Mesothelial cell of epicardium (in vitro differentiated cells): ENCODE measurements at places on chromosomes 2 and 18. TPM values are rescaled to one million over a fixed set of nuclear protein-coding genes. Genes with fewer than 3 reads are reported as not detected.

Gene COA5
- 39.0 to 41.8 TPM (median 39.3 TPM) in 3 replicates for total RNA-seq

Gene TRPM8
- not detected in 3 replicates for total RNA-seq

Gene NYAP2
- total RNA-seq, result not detected in 3 replicates

Gene AMER3
- total RNA-seq, result not detected in 3 replicates

Gene MAPK4
- 6.1 to 6.3 TPM (median 6.1 TPM) in 3 replicates for total RNA-seq

Gene CCDC141
- 1.0 to 1.2 TPM (median 1.1 TPM) in 3 replicates for total RNA-seq

Gene MYL1
- total RNA-seq, result 0.36 to 0.69 TPM (median 0.36 TPM) in 3 replicates

Gene NEU4
- total RNA-seq, result 0.87 to 1.8 TPM (median 1.7 TPM) in 3 replicates

Gene MERTK
- total RNA-seq, result 25.1 to 27.3 TPM (median 27.1 TPM) in 3 replicates

Gene RAB17
- 10.6 to 12.7 TPM (median 11.0 TPM) in 3 replicates for total RNA-seq

Gene NT5C1B
- total RNA-seq, result 0.29 TPM in 1 of 3 replicates, not detected in the others

Gene NCKAP5
- 2.1 to 3.4 TPM (median 2.2 TPM) in 3 replicates for total RNA-seq

Gene PRSS56
- total RNA-seq, result 0.09 TPM in 1 of 3 replicates, not detected in the others

Gene CDH2
- total RNA-seq, result 44.9 to 46.6 TPM (median 45.0 TPM) in 3 replicates
